Lung (tissue), 17 donors: ENCODE measurements at places on chromosomes 7 and 10. TPM values are rescaled to one million over a fixed set of nuclear protein-coding genes. Genes with fewer than 3 reads are reported as not detected.

Gene DPYSL4
- 1.1 TPM for total RNA-seq

Gene EBLN1
- not detected for total RNA-seq

DNA sequence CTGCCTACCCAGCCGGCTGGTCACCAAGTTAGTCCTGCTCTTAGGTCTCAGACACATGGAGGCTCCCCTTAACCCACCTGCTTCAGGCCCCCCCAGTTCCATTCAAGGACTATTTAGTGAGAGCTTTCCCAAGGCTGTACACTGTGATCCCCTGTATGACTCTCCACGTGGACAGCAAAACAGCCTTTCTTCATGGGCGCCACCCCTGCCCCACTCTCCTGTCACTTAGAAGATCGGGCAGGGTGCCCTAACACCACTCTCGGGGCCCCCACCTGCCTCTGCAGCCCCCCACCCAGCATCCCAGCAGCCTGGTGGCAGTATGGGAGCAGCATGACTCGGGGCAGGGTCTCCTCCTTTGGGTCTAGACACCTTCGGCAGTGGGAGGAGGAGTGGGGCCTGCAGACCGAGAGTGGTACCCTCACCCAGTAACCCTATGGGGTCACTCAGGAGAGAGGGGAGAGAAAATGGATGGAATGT lies 116.6 kb downstream of the PTPN20 start:
- DNase-seq, result no peak
- H3K27ac ChIP-seq, result no peak overlapping the region
- H3K36me3 ChIP-seq, result no peaks in the 10 kb centered on the region
- H3K27me3 ChIP-seq, result no peaks in the 10 kb centered on the region
- H3K4me3 ChIP-seq, result no peak overlapping the region

- no peaks in the 10 kb centered on the region for H3K27me3 ChIP-seq
- H3K4me1 ChIP-seq, result no peaks in the 10 kb centered on the region
- no peaks in the 10 kb centered on the region for H3K36me3 ChIP-seq
- no peak overlapping the region for H3K27ac ChIP-seq
Observed at GRCh38 chr10:7164955-7165354, 245.9 kb downstream of the SFMBT2 start.

DNA sequence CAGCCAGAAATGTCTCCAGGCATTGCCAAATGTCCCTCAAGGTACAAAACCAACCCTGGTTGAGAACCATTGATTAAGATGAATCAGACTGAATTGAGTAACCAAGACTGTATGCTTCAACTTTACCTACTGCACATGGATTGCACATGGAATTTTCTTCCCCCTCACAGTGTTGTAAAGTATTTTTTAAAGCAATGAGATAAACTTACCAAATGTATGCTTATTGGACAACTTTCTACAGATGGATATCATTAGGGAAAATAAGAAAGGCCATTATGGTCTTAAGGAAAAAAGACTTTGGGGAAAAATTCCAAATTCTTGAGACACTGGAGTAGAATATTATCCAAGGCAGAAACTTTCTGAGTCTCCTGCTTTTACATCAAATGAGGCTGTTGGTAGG lies 20.9 kb upstream of the MTPN start:
- no peaks in the 10 kb centered on the region for H3K4me1 ChIP-seq
- no peaks in the 10 kb centered on the region for H3K27me3 ChIP-seq
- no peak overlapping the region for H3K4me3 ChIP-seq
- H3K27ac ChIP-seq, result no peak overlapping the region
- H3K36me3 ChIP-seq, result no peaks in the 10 kb centered on the region

GRCh38 chr10:571688-572451 lies 117.6 kb downstream of the DIP2C start:
- no peaks in the 10 kb centered on the region for H3K27me3 ChIP-seq
- peak; percentile 57 for DNase-seq
- H3K36me3 ChIP-seq, result no peaks in the 10 kb centered on the region
- peaks cover 13% of the 10 kb centered on the region for H3K4me1 ChIP-seq
- H3K4me3 ChIP-seq, result no peak overlapping the region

DNA sequence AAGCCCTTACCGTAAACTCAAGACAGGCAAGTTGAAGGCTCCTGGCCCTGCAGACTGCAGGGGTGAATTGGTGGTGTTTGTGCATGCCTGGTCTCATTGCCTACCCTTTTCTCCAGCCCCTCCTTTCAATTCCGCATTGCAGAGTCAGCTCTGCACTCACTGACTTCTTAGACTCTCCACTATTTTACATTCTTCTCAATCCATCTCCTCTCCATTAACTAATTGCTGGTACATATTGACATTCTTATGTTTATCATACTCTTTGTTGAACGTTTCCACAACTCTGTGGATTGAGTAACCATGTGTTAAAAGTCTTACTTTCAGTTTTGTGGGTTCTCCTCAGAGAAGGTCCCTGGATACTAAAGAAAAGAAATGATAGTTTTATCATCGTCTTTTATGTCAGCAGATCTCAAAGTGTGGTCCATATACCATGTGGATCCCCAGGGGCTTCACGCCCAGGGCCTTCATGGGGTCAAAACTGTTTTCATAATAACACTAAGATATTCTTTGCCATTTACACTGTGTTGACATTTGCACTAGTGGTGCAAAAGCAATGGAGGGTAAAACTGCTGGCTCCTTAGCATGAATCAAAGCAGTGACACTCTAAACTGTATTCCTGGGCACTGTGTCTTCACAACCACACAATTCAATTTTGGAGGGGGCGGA lies 135.4 kb upstream of the FZD1 start:
- peak; percentile 33 for DNase-seq
- no peak overlapping the region for H3K4me3 ChIP-seq
- no peaks in the 10 kb centered on the region for H3K36me3 ChIP-seq
- no peaks in the 10 kb centered on the region for H3K27me3 ChIP-seq
- no peak overlapping the region for H3K27ac ChIP-seq

GRCh38 chr7:55458351-55458750 lies 93.2 kb downstream of the LANCL2 start:
- no peak overlapping the region for H3K27ac ChIP-seq
- no peak overlapping the region for H3K4me3 ChIP-seq
- no peak for DNase-seq
- no peaks in the 10 kb centered on the region for H3K27me3 ChIP-seq
- no peaks in the 10 kb centered on the region for H3K4me1 ChIP-seq
